ENCODE measurements at places on chromosomes 16 and 17.

GRCh38 chr17:45305530-45306087 is 11.2 kb downstream of the MAP3K14 start:
- DNase-seq = no peak

- no peak for DNase-seq
These were observed 67.9 kb downstream of the BCAS3 start for GRCh38 chr17:60745544-60745943.

DNA sequence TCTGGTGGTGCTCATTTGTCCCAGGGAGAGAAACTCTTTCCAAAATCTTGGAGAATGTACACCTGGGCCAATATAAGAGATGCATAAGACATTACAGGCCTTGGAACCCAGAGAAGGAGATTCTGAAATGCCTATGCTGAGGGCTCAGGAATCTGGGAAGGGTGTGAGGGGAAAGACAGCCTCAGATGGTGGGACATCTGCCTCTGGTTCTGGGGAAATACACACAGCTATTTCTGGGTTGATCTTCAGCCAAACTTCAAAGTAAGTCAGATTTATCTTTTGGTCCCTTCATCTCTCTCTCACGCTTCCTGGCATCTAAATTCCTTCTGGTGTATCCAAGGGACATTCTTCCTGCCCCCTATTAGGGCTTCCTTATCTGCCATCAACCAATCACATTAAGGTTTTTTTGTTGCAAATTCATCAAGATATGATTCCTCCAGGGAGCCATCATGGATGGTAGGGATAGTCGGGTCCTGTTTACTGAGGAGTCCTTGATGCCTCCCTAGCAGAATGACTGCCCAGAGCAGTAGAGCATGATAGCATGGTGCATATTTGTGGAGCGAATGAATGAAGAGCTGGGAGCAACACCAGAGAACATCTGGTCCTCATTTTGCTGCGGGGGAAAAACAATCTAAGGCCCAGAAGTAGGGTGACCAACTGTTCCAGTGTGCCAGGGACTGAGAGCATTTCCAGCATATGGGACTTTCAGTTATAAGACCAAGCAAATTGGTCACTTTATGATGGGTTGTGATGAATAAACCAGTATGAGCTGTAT is 35.7 kb upstream of the DYNLL2 start:
- DNase-seq = no peak

DNA sequence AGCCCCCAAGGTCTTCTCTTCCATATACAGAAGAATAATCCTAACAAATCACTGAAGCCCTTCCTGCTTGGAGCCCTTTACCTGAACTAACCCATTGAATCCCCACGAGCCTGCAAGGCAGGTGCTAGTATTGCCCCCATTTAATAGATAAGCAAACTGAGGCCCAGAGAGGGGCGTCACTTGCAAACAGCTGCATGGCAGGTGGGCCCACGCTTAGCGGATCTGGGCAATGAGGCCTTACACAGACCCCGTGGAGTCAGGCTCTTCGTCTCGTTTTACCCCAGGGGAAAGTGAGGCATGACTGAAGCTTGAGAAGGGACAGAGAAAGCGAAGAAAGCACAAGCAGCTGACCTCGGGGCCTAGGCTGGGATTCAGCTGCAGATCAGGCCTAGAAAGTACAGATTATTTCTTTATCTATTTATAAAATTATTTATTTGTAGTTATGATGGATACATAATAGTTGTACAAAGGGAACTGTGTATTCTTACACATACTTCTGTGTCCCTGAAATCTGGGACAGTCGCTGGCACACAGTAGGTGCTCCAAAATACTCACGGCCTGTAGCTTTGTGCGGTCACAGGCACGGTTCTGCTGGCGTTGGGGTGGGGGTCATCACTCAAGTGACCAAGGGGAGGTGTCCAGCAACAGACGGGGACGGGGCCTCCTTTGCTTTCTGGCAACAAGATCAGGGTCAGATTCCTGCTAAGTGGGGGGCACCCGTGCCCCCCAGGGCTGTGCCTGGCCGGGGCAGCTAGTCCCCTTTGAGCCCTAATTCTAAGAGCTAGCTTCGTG is 223.2 kb upstream of the GSE1 start:
- DNase-seq = no peak

GRCh38 chr16:11389631-11390565 is 44.6 kb downstream of the RMI2 start:
- DNase-seq = no peak

- no peak for DNase-seq
These were observed 20.7 kb downstream of the GSG1L start for GRCh38 chr16:28042811-28043210.

DNA sequence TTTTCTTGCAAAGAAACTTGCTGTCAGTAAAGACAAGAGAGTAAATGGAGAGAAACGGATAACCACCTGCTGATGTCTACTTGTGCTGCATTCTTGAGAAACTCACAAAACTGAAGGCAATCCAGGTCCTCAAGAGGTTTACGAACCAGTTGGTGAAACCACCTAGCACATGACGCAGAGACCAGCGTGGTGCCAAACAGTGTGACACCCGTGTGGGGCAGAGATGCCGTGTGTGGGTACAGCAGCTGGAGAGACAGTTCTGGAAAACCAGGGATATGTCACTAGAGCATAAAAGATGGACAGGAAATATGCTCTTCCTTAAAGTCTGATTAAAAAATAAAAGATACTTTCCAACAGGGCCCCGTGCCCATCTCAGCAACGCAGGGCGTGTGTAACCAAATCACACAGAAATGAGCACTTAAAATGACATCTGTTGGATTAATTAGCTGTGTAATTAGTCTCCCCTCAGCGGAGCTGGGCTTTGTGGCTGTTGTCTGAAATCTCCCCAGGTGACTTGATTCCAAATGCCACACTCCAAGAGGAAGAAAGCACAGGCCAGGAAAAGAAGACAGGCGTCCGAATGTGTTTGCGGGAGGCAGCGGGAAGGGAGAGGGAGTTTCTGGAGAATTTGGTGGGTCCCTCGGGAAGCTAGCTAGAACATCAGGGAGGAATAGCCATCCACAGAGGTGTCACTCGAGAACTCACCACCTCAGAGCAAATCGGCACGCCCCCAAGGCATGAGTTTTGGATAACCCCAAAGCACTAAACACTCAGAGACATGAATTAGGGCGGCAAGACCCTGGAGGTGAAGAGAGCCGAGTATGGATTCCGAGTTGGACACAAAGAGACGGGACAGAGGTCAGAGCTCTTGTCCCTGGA is 109.8 kb downstream of the ZFHX3 start:
- no peak for DNase-seq

DNA sequence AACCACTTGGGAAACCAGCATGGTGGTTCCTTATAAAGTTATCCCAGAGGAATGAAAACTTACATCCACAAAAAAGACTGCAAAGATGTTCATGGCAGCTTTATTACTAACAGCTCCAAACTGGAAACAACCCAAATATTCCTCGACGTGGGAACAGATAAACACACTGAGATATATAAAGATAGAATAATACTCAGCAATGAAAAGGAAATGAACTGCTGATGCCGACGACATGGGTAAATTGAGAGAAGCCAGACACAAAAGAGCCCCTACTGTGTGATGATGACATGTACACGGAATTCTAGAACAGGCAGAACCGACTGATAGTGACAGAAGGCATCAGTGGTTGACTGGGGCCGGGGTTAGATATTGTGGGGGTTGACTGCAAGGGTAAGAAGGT is 9.7 kb downstream of the PRCD start:
- DNase-seq = no peak

GRCh38 chr17:33494151-33494550 is 201.1 kb upstream of the ASIC2 start:
- no peak for DNase-seq

DNA sequence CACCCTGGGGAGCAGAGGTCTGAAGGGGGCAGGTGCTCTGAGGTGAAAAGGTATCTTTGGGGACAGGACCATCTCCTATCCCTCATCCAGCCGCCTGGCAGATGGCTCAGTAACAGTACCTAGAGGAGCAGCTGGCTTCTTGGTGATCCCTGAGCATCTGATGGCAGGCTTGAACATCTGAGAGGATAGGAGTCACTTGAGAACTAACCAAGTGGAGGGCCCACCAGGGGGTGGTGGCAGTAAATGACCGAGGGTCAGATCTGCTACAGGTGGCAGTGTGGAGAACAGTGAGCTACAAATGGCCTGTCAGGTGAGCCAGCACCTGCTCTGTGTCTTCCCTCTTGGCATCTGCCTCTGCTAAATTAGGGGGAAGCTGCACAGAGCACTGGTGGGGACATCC is 13.8 kb downstream of the HROB start:
- no peak for DNase-seq

DNA sequence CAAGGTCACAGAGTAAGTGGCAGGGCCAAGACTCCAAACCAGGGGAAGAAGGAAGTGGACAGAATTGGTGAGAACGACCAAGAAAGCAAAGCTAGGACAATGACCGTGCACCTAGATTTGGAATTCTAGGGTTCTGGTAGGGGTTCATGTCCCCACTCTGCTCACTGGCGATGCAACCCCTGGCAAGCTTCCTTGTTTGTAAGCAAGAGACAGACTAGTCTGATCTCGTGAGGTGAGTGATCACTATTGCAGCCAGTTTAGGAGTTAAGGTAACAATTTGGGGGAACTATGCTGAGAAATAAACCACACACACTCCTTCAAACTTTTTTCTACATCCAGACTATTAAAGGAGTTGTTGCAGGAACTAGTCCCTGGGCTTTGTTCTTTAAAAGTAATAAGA is 48.1 kb downstream of the XPO6 start:
- no peak for DNase-seq

DNA sequence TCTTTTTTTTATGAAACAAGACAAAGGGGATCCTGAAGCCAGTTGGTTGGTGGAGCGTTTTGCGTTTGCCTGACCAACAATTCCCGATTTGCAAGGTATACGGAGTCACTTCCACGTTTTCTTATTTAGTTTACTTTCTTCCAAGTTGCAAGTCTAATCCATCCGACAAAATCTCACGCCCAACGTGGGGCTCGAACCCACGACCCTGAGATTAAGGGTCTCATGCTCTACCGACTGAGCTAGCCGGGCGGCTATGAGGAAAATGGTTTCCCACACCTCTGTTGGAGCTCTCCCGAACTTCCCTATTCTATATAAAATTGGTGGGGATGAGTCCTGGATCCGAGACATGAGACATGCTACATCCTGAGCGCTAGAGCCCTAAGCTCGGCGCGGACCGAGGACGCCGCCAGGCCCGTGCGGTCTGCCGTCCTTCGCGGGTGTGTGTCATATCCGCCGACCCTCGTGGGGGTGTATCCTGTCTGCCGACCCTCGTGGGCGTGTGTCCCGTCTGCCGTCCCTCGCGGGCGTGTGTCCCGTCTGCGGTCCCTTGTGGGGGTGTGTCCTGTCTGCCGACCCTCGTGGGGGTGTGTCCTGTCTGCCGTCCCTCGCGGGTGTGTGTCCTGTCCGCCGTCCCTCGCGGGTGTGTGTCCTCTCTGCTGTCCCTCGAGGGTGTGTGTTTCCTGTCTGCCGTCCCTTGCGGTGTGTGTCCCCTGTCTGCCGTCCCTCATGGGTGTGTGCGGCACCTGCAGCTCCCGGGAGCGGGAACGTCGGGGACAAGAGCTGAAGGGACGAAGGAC is 22.6 kb downstream of the ZNF213 start:
- DNase-seq = no peak
